ENCODE measurements at places on chromosomes 2 and 18. TPM values are rescaled to one million over a fixed set of nuclear protein-coding genes. Genes with fewer than 3 reads are reported as not detected.

The FRZB gene
- total RNA-seq = 68.5 TPM

The SFT2D3 gene
- 9.8 TPM for total RNA-seq

The CIDEA gene
- 0.44 TPM for total RNA-seq

The TTR gene
- total RNA-seq = not detected

The WNT10A gene
- total RNA-seq = 0.17 TPM

The SERPINB13 gene
- total RNA-seq = not detected

DNA sequence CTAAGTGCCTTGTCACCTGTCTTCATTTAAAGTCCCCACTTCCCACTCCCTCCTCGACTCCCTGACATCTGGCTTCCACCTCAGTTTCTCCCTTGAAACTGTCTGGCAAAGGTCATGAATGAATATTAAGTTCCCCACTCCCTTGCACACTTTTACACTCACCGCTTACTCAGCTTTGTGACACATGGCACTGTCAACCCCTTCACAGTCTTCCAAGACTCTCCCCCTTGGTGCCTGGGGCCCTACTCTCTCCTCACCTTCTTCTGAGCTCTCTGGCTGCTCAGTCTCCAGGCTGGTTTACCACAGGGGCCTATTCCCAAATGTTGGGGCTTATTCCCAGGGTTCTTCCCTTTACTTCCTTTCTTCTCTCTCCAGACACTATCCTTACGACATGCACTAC is 17.9 kb upstream of the PTPN4 start:
- peaks cover 10% of the 10 kb centered on the region for H3K4me1 ChIP-seq
- H3K4me3 ChIP-seq = no peak overlapping the region
- H3K36me3 ChIP-seq = no peaks in the 10 kb centered on the region
- no peaks in the 10 kb centered on the region for H3K27me3 ChIP-seq
- DNase-seq = no peak

GRCh38 chr18:69631281-69631680 is 230.6 kb downstream of the DOK6 start:
- H3K4me1 ChIP-seq = no peaks in the 10 kb centered on the region
- no peak overlapping the region for H3K4me3 ChIP-seq
- H3K27me3 ChIP-seq = no peaks in the 10 kb centered on the region
- H3K27ac ChIP-seq = no peak overlapping the region

DNA sequence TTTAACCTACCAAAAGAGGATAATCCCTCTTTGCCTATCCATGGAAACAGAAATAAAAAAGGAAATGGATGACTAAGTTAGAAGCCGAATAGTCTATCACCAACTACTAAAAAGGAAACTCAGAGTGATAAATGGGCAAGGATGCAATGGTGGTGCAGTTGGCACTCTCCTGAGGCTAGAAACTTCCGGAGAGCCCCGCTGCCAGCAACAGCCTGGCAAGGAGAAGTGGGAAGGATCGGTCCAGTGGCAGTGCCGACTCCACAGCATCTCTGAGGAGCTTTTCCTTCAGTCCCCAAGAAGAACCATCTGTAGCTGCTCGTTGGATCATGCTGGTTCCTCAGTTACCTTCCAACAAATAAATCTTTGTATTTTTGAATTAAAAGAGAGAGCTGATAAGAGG is 74.7 kb downstream of the DPP4 start:
- H3K4me1 ChIP-seq = peaks cover 3% of the 10 kb centered on the region
- H3K36me3 ChIP-seq = no peaks in the 10 kb centered on the region
- DNase-seq = no peak
- H3K27me3 ChIP-seq = no peaks in the 10 kb centered on the region
- no peak overlapping the region for H3K27ac ChIP-seq

GRCh38 chr2:13240061-13240460 is 523.3 kb downstream of the TRIB2 start:
- no peak for DNase-seq
- no peaks in the 10 kb centered on the region for H3K4me1 ChIP-seq
- H3K27ac ChIP-seq = no peak overlapping the region
- no peaks in the 10 kb centered on the region for H3K36me3 ChIP-seq

DNA sequence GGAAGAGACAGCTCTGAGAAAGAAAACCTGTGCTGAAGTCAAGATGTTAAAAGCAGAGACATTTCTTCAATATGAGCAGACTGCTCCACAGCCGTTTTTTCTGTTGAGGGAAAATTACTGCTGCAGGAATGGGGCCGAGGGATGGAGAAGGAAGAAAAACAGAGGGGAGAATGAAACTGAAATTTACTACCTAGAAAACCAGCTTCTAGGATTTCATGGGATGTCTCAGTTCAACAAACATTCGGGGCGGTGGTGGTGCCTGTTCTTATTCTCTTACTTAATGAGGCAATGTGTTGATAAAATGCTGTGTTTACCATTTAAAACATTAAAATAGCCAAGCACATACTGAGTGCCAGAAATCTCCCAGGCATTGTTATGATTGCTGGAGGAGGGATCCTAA is 557.1 kb upstream of the MEX3C start:
- no peak overlapping the region for H3K27ac ChIP-seq
- H3K4me1 ChIP-seq = no peaks in the 10 kb centered on the region
- no peak for DNase-seq
- H3K4me3 ChIP-seq = no peak overlapping the region
- H3K36me3 ChIP-seq = no peaks in the 10 kb centered on the region
- no peaks in the 10 kb centered on the region for H3K27me3 ChIP-seq

DNA sequence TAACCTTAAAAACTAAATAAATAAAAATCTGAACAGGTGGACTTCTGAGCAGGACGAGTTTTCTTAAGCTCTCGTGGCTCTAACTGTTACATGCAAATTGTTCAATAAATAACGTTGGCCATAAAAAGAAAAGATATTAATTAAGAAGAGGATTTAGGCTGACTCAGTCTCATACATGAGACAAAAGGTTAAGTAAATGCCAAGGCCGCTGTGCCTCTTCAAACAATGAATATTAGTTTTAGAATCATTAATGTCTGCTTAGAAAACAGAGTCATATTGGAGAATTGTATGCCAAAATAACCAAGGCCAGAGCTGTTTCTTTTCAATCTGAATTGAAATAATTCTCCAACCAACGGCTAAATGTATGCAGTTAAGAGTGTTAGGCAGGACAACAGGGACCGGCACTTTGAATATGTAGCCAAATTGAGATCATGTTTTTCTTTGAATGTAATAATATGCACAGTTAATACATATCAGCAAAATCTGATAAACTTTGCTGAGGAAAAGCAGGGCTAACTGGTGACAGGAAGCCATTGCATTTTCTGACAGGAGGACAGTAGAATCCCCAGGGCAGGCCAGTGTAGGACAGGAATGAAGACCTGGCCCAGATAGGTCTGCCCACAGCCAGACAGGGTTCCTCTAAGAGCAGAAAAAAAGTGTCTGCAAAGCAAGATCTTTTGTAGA is 1041.4 kb upstream of the FANCL start:
- no peak overlapping the region for H3K27ac ChIP-seq
- no peaks in the 10 kb centered on the region for H3K4me1 ChIP-seq
- DNase-seq = no peak
- H3K4me3 ChIP-seq = no peak overlapping the region
- no peaks in the 10 kb centered on the region for H3K36me3 ChIP-seq

DNA sequence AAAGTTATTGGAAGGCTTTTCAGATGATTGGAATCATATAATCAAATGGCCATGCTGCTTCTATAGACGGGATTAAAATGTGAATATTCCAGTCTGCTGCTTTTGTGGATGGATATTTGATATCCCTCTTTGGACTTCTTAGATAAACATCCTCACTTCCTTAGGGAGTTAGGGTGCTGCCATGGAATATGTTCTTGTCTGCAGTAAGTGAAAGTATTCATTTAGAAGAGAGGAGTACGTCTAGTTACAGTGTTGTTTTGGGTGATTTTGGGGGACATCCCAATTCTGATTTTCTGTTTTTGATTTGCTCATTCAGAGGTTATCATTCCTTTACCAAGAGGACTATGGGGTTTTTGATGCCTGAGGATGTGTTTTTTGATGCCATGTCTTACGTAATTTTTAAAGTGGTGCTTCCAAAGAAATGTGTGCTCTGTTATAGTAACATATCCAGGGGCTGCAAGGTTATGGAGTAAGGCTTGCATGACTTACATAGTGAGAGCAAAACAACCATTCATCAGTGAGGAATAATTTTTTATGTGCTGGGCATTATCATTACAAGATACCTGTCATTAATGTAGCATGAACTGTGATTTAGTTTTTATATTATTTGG is 33.6 kb downstream of the ASXL3 start:
- no peaks in the 10 kb centered on the region for H3K27me3 ChIP-seq
- H3K27ac ChIP-seq = no peak overlapping the region
- H3K36me3 ChIP-seq = no peaks in the 10 kb centered on the region
- no peak for DNase-seq
- no peaks in the 10 kb centered on the region for H3K4me1 ChIP-seq
- H3K4me3 ChIP-seq = no peak overlapping the region

DNA sequence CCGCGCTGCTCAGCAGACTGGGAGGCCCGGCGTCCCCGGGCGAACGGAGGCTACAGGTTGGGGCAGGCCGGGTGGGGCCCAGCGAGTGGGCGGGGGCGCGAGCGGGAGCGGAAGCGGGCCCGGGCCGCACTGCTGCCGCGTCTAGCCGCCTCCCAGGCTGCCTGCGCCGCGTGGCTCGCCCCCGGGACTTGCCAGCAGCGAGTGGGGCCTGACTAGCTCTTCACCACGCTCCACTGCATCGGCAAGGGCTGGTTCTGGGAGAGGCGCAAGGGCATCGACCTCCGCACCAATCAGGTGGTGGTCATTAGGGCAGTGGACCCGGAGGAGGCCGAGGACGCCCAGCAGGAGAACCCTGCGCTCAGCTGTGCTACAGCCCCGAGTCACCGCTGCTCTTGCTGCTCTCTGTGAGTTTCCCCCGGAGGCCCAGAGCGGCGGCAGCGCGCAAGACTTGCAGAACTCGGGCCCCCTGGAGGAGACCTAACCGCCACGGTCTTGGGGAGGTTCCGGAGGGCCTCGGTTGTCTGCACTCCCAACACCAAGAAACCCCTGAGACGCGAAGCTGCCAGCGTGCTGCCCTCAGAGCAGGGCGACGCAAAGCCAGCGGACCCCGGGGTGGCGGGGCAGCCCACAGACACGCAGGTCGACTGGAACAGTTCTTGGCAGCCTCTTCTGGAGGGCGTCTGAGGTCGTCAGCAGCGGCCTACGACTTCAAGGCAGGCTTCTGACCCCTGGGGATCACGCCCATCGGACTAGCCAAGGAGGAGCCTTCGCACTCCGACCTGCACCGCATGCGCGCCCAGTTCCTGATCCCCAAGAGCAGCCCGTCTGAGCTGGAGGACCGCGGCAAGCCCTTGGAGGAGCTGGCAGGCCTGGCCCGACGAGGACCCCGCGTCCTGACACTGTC is 27.2 kb upstream of the PTPN2 start:
- H3K4me1 ChIP-seq = peaks cover 16% of the 10 kb centered on the region
- H3K36me3 ChIP-seq = no peaks in the 10 kb centered on the region
- H3K27me3 ChIP-seq = peaks cover 22% of the 10 kb centered on the region
- no peak overlapping the region for H3K4me3 ChIP-seq
- H3K27ac ChIP-seq = no peak overlapping the region
- DNase-seq = no peak

DNA sequence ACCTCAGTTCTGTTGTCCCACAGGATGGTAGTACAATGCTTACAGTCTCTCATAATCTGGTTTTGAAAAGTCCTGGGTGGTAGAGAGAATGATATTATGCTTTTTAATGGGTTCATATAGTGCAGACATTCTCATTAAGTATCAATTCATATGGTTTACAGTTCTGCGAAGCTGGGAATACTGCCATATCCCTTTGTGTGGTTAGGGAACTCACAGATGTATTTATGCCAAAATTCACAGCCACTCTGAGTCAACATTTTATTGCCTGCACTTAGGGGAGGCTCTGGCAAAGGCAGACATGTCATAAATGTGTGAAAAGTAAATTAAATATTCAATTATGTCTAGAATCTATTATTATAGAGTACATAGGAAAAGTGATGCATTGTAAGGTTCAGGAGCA is 808.2 kb downstream of the SUCLG1 start:
- no peaks in the 10 kb centered on the region for H3K27me3 ChIP-seq
- no peak for DNase-seq
- H3K36me3 ChIP-seq = no peaks in the 10 kb centered on the region
- no peak overlapping the region for H3K4me3 ChIP-seq
- H3K27ac ChIP-seq = no peak overlapping the region
- H3K4me1 ChIP-seq = no peaks in the 10 kb centered on the region
